Forelimb muscle (tissue), 1 donor: ENCODE measurements at places on chromosomes 5 and 9. TPM values are rescaled to one million over a fixed set of nuclear protein-coding genes. Genes with fewer than 3 reads are reported as not detected.

DNA sequence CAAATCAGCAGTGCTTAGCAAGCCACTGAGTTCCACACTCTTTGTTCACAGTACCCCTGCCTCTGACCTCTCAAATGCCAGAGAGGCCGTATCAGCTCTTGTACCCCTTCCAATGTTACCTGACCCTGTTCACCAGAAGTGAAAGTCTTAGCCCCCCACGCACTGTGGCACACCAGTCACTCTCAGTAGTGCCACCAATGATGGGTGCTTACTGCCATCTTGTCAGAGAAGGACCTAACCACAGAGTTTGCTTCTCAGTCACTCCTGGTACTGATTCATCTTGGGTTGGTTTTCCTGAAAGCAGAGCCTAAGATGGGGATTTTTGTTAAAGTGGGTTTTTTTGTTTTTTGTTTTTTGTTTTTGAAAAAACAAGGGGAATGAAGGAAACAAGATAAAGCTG, 28.8 kb upstream of the PANK3 start:
- DNase-seq: no peak

- DNase-seq: no peak
Observed at GRCh38 chr5:159602434-159602833, 272.1 kb upstream of the IL12B start.

DNA sequence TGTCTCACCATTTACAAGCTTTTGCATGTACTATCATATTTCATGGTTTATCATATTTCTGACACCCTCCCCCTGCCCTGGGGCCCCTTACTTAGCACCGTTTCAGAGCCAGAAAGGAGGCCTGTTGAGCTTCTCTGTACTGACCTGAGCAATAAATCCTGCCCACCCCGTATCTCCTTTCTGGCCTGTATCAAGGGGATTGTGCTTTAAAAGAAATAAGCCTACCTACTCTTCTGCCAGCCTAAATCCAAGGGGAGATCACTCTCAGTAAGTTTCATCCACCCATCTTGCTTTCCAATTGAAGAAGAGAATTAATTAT, 54.0 kb upstream of the FST start:
- no peak for DNase-seq

Gene RMRP
- polyA plus RNA-seq: not detected

DNA sequence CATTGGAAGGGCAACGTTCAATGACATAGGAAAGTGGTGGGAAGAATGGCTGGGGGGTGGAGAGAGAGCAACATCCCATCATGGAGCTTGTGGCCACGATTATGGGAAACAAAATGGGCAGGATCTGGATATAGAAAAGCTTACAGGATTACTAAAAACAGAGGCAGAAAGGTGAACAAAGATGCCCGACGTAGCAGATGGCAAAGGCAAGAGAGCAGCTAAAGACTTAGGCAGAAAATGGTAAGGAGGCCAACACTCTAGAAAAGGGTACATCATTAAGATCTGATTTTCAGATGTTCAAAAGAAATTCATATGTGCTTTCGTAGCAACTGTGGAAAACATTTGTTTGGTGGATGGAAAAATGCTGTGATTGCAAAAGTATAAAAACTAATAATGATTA, 102.5 kb downstream of the OTULIN start:
- DNase-seq: no peak

GRCh38 chr9:70883056-70883455, 238.4 kb downstream of the TRPM3 start:
- no peak for DNase-seq

Gene HMMR
- 8.6 TPM for polyA plus RNA-seq

Gene HAVCR2
- 2.1 TPM for polyA plus RNA-seq
